ENCODE measurements at places on chromosomes 3 and 15.

DNA sequence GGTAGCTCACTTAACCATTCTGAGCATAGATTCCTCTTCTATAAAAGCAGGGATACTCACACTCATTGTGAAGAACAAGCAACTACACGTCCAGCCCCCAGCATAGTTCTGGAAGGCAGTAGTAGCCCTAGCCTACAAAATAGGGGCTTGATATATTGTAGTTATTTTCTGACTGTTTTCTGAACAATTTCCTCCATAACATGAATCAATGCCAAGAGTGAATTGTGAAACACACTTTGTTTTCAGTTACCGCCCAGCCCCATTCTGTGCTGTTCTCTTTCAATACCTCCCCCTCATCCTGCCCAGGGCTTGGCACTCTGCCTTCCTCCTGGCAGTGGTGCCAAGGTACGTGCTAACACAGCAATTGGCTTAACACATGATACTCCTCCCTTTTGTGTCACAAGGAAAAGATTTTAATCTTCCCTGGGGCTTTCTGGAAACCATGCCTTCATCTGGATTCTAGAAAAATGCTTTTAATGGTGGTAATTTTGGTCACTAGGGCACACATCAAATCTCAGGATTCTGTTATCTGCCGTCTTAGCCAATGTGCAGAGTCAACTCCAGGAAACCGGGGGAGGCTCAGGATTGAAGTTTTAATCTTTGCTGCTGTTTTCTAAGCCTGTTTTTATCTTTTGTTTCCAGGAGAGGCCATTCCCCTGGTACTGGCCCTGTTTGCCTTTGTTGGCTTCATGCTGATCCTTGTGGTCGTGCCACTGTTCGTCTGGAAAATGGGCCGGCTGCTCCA is 37.2 kb downstream of the IL20RB start:
- peak; percentile 61 for DNase-seq

GRCh38 chr3:123430266-123430665 is 18.6 kb downstream of the ADCY5 start:
- DNase-seq = no peak

GRCh38 chr3:171279972-171280371 is 180.2 kb downstream of the TNIK start:
- DNase-seq = no peak

GRCh38 chr3:48414376-48415250 is 15.3 kb downstream of the PLXNB1 start:
- DNase-seq = no peak

DNA sequence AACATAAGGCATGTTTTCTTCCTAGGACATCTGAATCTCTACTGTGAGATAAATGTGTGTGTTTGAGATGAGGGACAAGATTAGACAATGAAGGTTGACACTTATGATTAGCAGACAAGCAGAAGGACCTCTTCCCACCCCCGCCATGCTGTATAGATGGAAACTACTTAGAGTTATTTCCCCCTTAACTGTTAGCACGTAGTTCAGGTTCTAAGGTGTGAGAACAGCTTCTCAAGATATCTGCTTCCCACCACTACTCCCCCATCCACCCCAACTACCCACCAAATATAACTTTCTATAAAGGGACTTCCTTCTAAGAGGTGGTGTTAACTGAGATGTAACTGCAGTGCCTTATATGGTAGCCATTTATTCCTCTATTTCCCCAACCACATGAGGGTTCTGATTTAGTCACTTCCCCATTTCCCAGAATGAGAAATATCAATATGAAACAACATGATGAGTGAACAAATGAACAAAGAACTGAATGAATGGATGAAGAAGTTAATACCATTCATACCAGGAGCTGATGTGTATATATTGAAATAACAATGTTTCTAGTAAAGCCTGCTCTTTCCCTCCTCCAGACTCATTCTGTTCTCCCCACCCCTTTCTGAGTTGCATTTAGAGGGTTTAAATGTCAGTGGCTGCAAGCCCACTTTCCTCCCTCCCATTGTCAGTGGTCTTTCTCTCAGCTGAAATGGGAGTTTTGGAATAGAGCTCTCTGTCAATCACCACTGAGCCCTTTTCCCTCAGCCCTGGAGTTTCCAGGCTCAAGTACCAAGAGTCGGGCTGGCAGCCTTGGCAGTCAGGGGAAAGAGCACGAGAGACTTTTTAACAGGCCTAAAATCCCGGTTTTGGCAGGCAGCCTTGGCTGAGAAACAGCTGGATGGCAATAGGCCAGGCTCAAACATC is 7.7 kb upstream of the RFTN1 start:
- DNase-seq = no peak

DNA sequence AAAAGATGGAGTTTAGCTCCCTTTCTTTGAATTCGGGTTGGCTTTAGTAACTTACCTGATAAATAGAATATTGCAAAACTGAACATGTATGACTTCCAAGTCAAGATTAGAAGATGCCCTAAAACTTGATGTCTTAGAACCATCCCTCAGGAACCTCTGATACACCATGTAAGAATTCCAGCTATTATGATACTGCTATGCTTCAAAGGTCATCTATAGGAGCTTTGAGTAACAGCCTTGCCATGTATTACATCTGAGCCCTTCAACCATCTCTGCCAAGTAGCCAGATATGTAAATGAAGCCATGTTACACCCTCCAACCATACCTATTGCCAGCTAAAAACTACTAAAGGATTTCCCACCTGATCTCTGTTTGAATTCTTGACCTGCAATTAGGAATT is 854.2 kb downstream of the SI start:
- no peak for DNase-seq

GRCh38 chr3:16484216-16484615 is 29.3 kb downstream of the RFTN1 start:
- peak; percentile 95 for DNase-seq
